ENCODE measurements at places on chromosomes 12 and 14.

GRCh38 chr12:131116468-131117117 is 162.9 kb downstream of the ADGRD1 start:
- DNase-seq: no peak

- DNase-seq: no peak
Observed at GRCh38 chr12:105982022-105982421, 156.7 kb downstream of the NUAK1 start.

DNA sequence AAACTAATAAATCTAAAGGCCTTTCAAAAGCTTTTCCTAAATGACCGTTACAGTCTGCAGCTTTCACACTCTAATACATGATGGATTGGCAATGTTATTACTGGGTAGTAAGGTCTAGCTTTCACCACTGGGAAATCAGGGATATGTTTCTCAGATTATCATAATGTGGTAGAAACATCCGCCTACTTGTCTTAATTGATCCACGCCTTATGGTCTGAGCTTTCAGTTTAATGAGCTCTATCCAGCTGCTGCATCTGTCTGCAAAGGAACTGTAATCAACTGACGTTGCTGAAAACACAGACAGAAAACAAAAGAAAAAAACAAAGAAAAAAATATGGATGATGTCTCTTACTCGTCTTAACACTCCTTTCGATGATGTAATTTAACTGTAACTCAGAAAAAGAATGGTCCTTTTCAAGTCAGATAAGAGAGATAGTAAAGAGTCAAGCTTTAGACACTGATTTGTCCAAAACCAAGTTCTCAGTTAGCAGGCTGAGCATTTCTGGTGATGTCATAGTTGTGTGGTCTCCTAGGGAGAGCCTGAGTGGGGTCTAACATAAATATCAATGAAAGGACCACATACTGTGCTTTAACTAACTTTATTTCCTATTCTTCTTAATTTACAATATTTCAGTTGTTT is 85.9 kb downstream of the C2CD5 start:
- DNase-seq: no peak

- no peak for DNase-seq
Observed at GRCh38 chr12:58681730-58682129, 238.6 kb downstream of the LRIG3 start.

- DNase-seq: peak; percentile 21
Observed at GRCh38 chr14:61477712-61478462, 156.5 kb downstream of the PRKCH start.

- DNase-seq: no peak
Observed at GRCh38 chr14:91333650-91334039, 84.0 kb downstream of the CCDC88C start.

DNA sequence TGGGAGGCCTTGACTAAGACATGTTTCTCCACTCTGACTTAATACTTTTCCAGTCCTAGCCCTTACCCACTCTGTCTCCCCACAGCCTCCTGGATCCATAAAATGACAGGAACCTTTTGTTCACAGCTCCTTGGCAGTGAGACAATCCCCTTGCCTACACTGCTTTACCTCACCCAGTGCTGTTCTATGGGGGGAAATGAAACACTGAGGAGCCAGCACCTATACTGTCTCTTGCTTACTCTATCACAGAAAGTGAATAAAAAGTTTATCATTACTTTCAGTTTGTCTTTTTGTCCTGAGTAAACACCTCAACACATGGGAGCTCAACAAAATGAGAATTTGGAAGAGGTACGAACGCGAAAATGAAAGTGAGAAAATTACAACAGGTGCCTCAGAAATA is 127.2 kb upstream of the DAAM1 start:
- DNase-seq: no peak

GRCh38 chr12:124381456-124382296 is 86.8 kb downstream of the RFLNA start:
- DNase-seq: no peak

DNA sequence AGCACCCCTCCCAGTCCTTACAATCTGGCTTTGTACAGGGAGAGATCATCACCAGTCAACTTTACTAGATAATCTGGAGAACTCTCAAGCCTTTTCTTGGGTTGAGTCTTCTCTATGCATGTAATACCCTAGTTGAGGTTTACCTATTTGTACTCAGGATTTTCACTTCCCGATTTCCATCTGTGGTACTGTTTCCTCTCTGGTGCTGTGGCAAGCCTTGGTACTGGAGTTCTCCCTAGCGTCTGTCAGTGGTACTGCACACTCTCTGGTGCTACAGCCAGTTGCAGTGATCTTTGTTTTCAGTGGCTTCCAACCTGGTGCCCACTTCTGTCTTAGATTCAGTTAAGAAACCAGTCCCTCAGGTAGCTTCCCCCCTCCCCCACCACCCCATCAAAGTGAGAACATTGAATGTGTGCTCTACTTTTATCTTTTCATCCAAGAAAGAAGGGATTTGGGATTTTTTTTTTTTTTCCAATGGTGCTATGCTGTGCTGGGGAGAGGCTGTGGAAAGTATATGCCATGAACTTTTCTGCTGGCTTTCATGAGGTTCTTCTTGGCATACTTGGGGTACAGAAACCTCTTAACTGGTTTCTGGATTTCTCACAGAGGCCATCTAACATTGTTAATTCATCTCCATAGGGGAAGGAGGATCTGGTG is 69.4 kb upstream of the EVL start:
- peak; percentile 21 for DNase-seq

GRCh38 chr12:110254971-110255540 is 26.0 kb upstream of the ATP2A2 start:
- no peak for DNase-seq

- no peak for DNase-seq
Observed at GRCh38 chr14:93957751-93958566, 18.4 kb downstream of the ASB2 start.

DNA sequence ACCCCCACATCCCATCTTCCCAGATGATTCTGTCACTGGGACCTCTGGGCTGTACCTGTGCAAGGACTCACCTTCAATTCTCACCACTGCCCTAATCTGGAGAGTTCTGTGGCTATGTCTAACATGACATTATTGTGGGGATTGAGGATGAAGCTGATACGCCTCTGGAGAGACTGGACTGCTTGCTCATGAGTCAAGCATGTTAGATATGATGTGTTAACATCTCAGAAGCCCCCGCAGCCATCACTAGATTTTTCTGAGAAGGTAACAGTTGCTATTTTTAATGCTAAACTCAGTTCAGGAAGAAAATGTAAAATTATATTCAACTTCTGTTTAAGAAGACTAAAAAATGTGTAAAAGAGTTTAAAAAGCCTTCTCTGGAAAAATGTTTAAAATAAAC is 25.7 kb downstream of the JKAMP start:
- DNase-seq: no peak

DNA sequence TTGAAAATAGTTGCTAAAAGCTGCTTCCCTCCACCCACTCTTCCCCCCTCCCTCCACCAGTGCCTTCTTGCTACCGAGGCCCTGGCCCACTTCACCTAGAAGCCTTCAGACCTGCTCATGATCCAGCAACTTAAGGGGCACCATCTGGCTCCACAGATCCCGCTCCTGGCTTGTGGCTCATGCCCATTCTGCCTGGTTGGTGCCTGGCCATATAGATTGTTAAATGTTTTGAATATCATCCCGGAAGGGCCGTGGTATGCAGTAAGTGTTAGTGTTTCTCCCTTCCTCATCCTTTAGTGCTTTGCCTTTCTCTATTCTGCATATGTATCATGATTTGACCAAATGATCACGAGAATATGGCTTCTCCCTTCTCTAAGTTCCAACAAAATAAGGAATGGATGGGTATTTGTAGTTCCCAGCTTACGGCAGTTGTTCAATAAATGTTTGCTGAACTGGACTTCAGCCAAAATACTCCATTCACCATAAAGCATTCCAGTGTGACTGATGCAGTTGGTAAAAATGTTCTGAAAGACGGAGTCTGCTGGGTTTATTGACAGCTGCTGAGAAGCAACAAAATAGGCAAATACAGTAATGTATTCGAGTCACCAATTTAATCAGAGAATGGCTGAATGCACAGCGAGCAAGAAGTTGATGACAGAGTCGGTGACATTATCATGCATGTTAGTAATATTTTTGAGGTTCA is 30.7 kb downstream of the GRIP1 start:
- DNase-seq: no peak

GRCh38 chr14:97688631-97689336 is 891.6 kb downstream of the VRK1 start:
- no peak for DNase-seq

DNA sequence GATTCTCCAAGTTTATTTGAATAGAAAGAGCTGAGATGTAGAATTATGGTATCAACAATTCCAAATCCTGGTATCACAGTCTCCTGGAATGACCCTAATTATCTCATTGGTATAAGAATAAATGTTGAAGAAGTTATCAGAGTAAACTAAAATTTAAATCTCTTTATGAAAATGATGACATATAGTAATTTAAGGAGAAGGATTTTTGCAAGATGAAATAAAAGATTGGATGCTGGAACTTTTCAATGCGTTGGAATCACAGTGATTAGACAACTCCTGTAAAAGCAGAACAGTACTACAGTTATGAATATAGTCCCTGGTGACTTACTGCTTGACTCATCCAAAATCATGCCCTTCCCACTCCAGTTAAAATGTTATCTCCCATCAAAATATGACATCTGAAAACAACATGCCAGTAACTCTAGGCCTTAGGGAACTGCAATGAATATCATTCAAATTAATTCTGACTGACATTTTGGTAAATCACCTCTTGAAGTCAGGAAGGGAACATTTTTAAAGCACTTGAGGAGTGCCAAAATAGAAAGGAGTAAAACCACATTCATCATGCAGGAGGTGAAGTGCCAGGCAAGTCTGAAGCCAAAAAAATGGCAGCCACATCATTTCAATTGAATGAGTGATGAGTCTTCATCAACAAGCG is 197.8 kb upstream of the PRKD1 start:
- DNase-seq: peak; percentile 18

GRCh38 chr12:49819786-49820185 is 8.4 kb downstream of the NCKAP5L start:
- DNase-seq: no peak

DNA sequence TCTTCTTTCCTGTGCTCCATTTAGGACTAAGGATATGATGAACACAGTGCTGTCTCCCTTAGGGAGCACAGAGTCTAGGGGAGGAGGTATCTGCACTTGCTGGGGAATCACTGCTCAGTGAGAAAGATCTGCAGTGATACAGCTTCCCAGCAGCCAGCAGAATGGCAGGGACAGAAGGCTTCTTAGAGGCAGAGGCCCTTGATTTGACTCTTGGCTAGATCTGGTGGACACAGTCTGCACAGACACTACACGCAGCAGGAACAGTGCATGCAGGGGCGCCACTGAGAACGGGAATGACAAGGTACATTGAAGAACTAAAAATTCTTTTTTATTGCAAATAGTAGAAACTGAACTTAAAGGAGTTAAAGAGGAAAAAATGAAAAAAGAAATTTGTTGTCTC is 51.6 kb downstream of the KCNA1 start:
- DNase-seq: no peak

DNA sequence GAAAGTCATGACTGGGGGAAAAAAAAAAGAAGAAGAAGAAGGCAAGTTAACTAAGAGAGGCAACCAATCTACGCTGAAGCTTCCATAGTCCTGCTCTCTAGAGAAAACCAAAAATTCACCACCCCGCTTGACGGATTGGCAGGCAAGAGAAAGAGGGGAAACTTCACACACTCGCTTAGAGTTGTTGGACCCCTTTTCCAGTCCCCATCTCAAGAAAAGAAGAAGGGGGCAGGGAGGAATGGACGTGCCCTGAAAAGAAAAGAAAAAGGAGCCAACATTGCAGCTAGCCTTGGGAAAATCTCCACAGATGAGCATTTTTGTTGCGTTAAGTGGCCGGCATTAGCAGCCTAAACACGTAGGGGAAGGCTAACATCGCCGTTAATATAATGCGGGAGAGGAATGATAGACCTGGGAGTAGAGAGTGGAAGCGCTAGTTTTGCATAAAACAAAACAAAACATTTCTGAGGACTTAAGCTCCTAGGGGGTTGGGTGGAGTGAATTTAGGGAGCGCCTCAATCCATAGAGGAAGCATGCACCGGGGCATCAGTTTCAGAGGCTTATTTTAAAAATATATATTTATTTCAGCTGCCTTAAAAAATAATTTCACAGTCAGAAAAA is 11.3 kb upstream of the FOXG1 start:
- no peak for DNase-seq

DNA sequence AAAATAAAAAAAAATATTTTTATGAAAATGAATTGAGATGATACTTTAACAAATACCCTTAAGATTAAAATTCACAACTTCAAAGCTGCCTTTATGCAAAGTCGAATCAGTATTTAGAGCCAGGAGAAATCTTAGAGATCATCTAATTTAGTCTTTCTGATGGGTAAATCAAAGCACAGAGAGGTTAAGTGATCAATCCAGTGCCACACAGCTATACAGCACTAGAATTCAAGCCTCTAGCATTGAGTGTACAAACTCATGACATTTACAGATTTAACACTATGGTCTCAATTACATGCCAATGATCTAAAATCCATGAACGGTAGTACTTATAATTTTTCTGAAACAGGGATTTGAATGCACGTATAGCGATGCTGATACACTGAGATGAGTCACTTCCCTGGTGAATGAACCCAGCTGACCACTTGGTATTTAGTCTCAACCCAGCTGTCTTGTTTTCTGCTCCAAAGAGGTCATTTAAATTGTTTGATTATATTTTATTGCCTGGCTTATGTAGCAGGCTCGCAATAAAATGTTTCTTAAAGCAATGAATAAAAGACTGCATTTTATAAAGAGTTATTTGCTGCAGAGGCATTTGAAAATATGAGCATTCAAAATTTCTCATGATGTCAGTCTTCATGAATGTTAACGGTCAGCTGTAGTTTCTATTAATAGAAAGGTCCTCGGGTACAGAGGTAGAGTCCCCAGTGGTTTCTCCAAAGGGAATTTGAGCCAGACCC is 152.4 kb upstream of the PRICKLE1 start:
- no peak for DNase-seq

DNA sequence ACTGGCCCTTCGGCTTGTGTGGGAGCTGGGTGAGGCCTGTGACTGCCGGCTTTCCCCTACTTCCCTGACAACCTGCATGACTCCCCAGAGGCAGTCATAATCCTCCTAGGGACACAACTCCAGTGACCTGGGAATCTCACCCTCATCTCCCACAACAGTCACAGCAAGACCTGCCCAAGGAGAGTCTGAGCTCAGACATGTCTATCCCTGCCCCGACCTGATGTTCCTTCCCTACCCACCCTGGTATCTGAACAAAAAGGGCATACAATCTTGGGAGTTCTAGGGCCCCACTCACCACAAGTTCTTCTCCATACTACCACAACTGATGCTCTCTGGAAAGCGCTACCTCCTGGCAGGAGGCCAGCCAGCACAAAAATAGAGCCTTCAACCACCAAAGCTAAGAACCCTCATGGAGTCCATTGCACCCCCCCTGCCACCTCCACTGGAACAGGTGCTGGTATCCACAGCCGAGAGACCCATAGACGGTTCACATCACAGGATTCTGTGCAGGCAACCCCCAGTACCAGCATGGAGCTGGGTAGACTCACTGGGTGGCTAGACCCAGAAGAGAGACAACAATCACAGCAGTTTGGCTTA is 16.8 kb downstream of the ATP23 start:
- DNase-seq: no peak

- DNase-seq: no peak
Observed at GRCh38 chr14:78451319-78451695, 281.1 kb downstream of the NRXN3 start.

- no peak for DNase-seq
Observed at GRCh38 chr12:94769047-94769420, 118.7 kb upstream of the TMCC3 start.

All from SHP77 (cell line).